NCI-H2029 treated with DMSO at 0.1 percent for 48 hours (cell line): ENCODE measurements at places on chromosomes 3 and 15.

GRCh38 chr3:66592016-66592761 is 91.4 kb upstream of the LRIG1 start:
- DNase-seq = no peak

GRCh38 chr3:38545983-38546382 is 49.8 kb downstream of the EXOG start:
- no peak for DNase-seq

GRCh38 chr15:79572691-79573404 is 140.7 kb downstream of the MINAR1 start:
- no peak for DNase-seq

DNA sequence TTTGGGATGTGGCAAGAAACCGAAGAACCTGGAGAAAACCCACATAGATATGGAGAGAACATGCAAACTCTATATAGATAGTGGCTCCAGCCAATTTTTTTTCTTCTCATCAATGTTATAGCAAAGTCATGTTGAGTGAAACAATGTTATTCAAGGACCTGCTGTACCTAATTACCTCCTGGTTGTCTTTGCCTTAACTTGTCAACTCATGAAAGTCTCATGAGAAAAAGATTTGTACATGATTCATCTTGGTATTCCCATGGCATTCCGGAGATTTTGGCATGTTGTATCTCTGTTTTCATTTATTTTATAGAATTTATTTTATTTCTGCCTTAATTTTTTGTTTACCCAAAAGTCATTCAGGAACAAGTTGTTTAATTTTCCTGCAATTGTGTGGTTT is 303.8 kb upstream of the CDIN1 start:
- DNase-seq = no peak

GRCh38 chr3:25355998-25356397 is 72.1 kb upstream of the RARB start:
- no peak for DNase-seq

GRCh38 chr15:68585574-68586273 is 6.9 kb downstream of the CORO2B start:
- DNase-seq = no peak

- no peak for DNase-seq
Measured at GRCh38 chr3:196883361-196883760, 15.6 kb downstream of the SENP5 start.

DNA sequence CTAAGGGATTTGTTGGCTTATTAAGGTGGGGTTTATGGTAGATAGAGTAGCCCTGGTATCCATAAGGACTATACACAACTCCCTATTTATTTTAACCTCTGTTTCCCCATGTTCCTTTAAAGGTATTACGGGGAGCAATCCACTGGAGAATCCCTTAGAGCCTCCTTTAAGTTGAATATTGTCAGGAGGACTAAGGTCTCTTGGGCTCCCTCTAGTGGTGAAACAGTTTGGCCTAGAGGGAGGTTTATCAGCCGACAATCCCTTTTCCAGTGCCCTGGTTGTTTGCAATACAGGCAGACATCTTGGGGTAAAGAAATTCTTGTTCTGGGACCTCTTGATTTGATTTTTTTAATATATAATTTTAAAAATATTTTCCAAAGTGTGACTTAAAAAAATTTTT is 12.9 kb downstream of the OPA1 start:
- DNase-seq = peak; percentile 30

GRCh38 chr3:148101061-148101460 is 596.6 kb upstream of the AGTR1 start:
- no peak for DNase-seq

- DNase-seq = no peak
Measured at GRCh38 chr3:78734048-78734637, 1033.7 kb downstream of the ROBO1 start.

GRCh38 chr3:119541547-119541946 is 17.9 kb downstream of the CD80 start:
- no peak for DNase-seq

- DNase-seq = no peak
Measured at GRCh38 chr3:25097023-25097422, 331.0 kb upstream of the RARB start.

GRCh38 chr15:29090617-29091466 is 178.8 kb downstream of the NSMCE3 start:
- no peak for DNase-seq
